ENCODE measurements at places on chromosomes 2 and 18. TPM values are rescaled to one million over a fixed set of nuclear protein-coding genes. Genes with fewer than 3 reads are reported as not detected.

The SKA1 gene
- 18.9 TPM for total RNA-seq

The MC4R gene
- not detected for total RNA-seq

The PARD6G gene
- total RNA-seq = 18.8 TPM

DNA sequence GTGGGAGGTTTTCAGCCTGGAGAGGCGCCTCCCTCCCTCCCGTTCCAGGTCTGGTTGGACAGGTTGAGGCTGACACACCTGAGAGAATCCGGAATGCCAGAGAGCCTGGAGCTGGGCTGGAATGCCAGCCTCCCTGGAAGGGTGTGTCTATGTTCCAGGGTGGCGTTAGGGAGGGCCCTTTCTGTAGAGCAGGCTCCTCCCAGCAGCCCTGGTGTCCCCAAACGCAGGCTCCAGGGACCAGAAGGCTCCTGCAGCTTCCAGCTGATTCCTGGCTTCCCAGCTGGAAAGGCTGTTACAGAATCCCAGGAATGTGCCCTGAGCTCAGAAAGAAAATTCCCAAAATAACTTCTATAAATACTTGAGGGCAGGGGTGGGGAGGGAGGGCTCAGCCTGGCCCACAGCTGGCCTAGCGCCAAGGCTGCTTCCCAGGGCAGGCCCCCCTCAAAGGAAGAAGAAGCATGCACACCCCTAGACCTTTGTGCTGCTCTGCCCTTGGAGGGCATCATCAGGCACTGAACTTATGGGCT lies 85.4 kb downstream of the STPG4 start:
- H3K4me1 ChIP-seq = peaks cover 31% of the 10 kb centered on the region
- DNase-seq = peak; percentile 76
- H3K4me3 ChIP-seq = no peak overlapping the region
- no peaks in the 10 kb centered on the region for H3K36me3 ChIP-seq

- no peak overlapping the region for H3K4me3 ChIP-seq
- H3K27ac ChIP-seq = no peak overlapping the region
- DNase-seq = no peak
- H3K27me3 ChIP-seq = no peaks in the 10 kb centered on the region
- H3K4me1 ChIP-seq = no peaks in the 10 kb centered on the region
These were observed 42.5 kb upstream of the PPP1CB start for GRCh38 chr2:28709101-28709500.

DNA sequence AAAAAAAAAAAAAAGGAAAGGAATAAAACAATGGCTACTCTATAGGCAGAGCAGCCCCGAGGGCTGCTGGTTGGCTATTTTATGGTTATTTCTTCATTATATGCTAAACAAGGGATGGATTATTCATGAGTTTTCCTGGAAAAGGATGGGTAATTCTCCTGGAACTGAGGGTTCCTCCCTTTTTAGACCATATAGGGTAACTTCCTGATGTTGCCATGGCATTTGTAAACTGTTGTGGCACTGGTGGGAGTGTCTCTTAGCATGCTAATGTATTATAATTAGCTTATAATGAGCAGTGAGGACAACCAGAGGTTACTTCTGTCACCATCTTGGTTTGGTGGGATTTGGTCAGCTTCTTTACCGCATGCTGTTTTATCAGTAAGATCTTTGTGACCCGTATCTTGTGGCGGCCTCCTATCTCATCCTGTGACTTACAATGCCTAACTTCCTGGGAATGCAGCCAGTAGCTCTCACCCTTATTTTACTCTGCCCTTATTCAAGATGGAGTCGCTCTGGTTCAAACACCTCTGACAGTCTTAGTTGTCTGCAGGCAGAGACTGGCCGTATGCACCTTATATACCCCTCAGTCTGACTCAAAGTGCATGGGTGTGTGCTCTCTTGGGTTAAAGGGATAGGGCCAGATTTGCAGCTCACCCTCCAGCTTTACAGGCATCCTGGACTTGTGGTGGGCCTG lies 57.7 kb downstream of the HAUS1 start:
- H3K27ac ChIP-seq = no peak overlapping the region
- no peaks in the 10 kb centered on the region for H3K27me3 ChIP-seq
- H3K4me1 ChIP-seq = peaks cover 7% of the 10 kb centered on the region
- no peak for DNase-seq
- H3K36me3 ChIP-seq = no peaks in the 10 kb centered on the region
- no peak overlapping the region for H3K4me3 ChIP-seq

GRCh38 chr18:79200546-79201268 lies 131.5 kb downstream of the ATP9B start:
- H3K4me3 ChIP-seq = no peak overlapping the region
- no peaks in the 10 kb centered on the region for H3K36me3 ChIP-seq
- DNase-seq = peak; percentile 39
- no peaks in the 10 kb centered on the region for H3K27me3 ChIP-seq
- H3K27ac ChIP-seq = no peak overlapping the region

All from H1 (cell line).